ENCODE measurements at places on chromosomes 16 and 17.

DNA sequence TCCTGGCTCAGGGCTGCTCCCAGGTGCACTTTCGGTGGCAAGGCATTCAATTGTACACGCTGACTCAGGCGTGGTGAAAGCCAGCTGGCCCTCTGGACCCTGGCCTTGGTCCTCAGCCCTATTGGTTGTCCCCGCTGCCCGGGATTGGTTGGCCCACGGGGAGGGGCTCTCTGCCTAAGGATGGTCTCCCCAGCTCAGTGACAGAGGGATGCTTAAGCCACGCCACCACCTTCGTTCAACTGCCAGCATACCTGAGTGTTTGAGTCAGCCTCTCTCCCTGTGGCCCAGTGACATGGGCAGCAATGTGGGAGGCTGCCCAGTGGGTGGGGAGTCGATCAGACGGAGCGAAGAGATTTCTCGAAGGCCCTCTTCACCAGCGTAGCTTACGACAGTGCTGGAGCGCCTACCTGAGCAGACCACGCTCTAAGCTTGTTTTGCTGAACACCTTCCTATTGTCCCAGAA lies 30.3 kb downstream of the IRF8 start:
- no peak for DNase-seq

DNA sequence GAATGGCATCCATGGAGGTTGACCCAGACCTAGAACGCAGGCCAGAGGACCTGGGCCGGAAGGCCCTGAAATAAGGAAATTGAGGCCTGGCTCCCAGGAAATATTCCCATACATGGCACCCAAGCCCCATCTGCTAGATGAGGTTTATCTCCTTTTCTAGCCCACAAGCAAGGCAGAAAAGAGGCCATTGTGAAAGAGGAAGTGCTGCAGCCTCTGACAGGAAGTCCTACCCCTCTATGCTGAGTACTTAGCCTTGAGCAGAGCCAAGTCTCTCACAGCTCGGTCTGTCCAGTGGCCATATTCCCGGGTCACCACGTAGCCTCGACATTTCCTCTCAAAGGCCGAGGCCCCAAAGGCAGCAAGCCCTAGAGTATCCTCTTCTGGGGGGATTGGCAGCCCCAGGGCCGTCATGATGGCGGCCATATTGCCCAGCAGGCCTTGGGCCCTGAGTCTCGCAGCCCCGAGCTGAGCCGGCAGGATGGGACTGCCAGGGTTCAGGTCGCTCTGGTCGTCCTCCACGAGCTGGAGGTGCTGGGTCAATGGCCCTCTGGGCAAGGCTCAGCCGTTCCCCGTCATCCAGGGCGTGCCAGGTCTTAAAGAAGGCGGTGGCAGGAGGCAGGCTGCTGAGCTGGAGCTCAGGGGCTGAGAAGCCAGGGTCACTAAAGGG lies 7.8 kb downstream of the CTF1 start:
- DNase-seq = no peak

DNA sequence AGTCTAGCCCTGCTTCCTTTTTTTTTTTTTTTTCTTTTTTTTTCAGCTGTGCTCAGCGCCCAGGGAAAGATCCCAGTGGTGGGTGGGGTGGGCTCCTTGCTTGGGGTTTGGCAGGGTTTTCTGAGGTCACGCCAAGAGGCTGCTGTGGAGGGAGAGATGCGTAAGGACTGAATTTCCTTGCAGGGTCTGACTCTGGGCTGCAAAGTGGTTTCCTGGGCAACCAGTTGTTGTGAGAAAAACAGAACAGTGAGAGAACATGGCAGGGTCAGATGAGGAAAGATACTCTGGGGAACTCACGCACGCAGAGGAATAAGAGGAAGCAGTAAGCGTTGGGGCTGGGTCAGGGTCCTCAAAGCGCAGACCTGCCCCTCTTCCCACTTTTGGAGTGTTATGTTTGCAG lies 119.5 kb downstream of the IRF8 start:
- no peak for DNase-seq

DNA sequence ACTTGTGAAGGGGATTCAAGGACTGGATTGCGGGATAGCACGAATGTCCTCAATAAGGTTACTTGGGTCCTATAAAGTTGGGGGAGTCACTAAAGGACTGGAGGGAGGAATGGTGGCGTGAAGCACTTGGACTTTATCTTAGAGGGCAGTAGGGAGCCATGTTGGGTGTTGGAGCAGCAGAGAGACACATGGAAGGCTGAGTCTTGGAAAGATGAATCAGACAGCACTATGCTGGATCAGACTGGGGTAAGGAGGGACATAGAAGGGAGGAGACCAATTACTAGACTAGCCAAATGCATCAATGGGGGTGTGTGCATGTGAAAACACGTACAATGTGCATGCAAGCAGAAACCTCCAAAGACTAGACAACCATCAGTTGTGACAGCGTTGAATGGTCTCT lies 26.0 kb upstream of the DLX4 start:
- no peak for DNase-seq

- no peak for DNase-seq
These were observed 577.9 kb downstream of the HS3ST4 start for GRCh38 chr16:26269673-26270072.

GRCh38 chr17:80890196-80890920 lies 101.3 kb upstream of the CHMP6 start:
- no peak for DNase-seq

- no peak for DNase-seq
These were observed 7.3 kb downstream of the ENDOV start for GRCh38 chr17:80422276-80422675.

DNA sequence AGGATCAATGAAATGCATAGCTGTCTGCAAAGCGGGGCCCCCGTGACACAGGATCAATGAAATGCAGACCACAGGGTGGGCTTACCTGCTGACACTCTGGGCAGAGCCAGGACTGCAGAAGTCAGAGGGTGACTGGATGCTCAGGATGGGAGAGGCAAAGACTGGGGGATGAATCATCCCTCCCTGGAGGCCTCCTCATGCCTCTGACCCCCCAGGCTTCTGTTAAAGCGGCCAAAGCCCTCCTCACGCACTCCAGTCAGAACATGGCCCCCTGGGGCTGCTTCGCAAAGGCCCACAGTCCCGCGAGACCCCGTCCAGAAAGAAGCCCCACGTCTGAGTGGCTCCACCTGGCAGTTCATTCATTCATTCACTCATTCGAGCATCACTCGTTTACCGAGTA lies 38.4 kb upstream of the FOXF1 start:
- DNase-seq = no peak

GRCh38 chr17:45740553-45741330 lies 43.4 kb upstream of the CRHR1 start:
- no peak for DNase-seq

- no peak for DNase-seq
These were observed 6.1 kb upstream of the CHST6 start for GRCh38 chr16:75501359-75501758.

- DNase-seq = peak; percentile 73
These were observed 12.0 kb downstream of the PGS1 start for GRCh38 chr17:78390241-78391050.

DNA sequence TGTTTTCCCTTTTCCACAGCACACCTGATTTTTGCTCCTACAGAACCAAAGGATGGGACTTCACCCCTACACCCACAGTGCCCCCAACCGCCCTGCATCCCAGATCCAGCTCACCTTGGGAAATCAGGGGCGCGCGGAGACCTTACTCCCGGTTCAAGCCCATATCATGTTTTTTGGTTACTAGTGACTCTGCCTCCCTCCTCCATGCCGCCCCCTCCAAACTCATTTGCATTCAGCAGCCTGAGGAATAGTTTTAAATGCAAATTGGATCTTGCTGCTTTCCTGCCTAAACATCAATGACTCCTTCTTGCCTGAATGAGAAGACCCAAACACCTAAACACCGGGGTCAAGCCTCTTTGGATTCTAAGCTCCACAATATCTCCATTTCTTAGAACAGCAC lies 331.8 kb downstream of the TMEM114 start:
- no peak for DNase-seq

DNA sequence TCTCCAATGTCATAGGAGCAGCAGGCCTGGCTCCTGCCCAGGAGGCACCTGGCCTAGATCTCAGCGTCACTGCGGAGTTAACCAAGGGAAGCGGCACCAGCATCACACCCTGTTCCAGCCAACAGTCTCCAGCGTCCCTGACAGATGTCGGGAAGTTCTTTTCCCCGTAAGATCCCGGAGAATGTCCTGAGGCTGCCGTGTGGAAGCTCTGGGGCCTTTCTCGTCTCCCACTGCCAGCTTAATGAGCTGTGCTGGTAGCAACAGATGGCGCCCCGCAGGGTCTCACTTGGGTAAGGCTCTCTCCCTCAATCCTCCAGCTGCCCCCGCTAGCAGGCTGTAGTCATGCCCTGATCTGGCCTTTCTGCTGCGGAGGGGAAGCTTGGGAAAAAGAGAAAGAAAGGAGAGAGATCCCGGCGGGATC lies 57.5 kb downstream of the MARCHF10 start:
- peak; percentile 96 for DNase-seq

DNA sequence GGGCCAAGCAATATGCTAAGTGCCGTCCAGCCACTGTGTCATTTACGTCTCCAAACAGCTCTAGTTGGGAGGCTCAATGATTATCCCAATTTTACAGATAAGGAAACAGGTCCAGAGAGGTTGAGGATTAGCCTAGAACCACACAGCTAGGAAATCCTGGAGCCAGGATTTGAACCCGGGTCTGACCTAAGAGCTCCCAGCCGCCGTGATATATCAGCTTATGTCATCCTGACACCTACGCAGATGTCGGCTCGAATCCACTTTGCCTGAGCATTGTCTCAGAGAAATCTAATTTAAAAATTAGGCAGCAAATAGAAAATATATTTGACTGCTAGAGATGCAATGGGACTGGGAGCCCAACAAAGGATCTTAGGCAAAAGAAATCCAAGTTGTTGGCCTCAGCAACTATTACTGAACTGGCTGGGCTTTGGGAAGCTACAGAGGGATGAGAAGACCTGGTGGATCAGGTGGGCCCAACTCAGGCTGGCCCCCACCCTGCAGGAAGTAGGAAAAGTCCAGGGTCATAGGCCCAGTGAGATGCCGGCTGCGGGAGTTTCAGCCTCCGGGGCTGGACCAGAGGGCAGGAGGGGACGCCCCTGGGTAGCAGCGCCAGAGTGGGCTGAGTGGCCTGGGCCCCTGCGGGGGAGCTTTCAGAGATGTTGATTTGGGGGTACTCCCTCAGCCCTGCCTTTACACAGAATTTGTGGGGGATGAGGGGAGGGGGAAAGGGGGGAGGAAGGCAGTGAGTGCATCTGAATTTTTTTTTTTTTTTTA lies 35.1 kb upstream of the IL21R start:
- DNase-seq = no peak

GRCh38 chr17:79922798-79923197 lies 83.6 kb upstream of the CBX4 start:
- no peak for DNase-seq

- no peak for DNase-seq
These were observed 668 bp upstream of the UNK start for GRCh38 chr17:75783803-75784472.

DNA sequence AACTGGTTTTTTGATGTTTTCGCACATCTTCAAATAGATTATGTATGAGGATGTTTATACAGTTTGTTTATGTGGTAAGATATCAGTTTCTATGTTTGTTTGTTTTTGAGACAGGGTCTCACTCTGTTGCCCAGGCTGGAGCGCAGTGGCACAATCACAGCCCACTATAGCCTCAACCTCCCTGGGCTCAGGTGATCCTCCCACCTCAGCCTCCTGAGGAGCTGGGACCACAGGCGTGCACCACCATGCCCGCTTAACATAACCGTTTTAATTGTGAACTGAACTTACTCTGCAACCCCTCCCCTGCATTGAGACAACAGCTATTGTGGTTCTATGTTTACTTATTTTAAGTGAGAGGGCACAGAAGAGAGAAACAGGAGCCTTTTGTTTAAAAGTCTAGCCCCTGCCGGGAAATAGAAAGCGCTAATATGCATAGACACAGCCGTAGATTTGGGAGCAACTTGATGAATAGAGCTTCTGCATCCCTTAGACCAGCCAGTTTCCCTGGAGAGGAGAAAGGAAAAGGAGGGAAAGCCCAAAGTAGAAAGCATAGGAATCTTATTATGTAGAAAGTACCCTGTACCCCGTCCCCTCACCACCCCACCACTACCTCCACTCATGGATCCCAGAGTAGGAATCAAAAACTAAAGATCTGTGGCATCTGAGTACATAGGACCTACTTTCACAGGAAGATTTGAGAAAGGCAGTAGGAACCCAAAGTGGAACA lies 19.6 kb upstream of the APPBP2 start:
- DNase-seq = no peak

Data from NCI-H446 (cell line).